Urinary bladder (tissue), 4 donors: ENCODE measurements at places on chromosomes 5 and 9. TPM values are rescaled to one million over a fixed set of nuclear protein-coding genes. Genes with fewer than 3 reads are reported as not detected.
A peak's percentile ranks its signal among the peaks of the same experiment; 100 is the strongest.

DNA sequence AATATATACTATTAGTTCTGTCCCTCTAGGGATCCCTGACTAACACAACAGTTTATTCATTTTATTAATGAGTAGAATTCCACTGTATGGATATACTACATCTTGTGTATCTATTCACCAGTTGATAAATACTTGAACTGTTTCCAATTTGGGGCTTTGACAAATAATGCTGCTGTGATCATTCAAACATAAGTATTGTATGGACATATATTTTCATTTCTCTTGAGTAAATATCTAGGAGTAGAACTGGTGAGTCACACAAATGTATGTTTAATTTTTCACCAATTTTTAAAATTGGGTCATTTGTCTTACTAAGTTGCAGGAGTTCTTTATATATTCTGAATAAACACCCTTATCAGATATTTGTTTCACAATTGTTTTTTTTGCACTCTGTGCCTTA is 149.1 kb downstream of the FBXL17 start:
- no peak for DNase-seq

GRCh38 chr5:150616506-150616905 is 24.0 kb upstream of the SYNPO start:
- no peak for DNase-seq

DNA sequence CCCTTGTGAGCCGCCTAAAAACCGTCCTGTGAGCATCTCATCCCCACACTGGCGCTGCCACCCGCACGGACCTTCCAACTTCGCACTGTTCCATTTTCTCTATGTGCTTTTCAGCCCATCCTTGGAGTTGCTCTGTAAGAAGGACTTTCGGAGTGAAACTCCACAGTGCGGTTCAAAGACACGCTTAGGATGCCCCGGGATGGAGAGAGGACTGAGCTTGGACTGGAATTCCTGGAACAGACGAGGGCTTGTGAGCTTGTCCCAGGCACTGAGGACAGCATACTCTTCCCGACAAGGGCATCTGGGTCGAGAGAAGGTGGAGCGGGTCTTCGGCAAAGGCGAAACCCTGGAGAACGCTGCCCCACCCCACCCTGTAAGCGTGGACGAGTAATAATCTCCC is 187.8 kb downstream of the MEF2C start:
- DNase-seq, result no peak

GRCh38 chr9:89536600-89536999 is 38.7 kb upstream of the SEMA4D start:
- no peak for DNase-seq

DNA sequence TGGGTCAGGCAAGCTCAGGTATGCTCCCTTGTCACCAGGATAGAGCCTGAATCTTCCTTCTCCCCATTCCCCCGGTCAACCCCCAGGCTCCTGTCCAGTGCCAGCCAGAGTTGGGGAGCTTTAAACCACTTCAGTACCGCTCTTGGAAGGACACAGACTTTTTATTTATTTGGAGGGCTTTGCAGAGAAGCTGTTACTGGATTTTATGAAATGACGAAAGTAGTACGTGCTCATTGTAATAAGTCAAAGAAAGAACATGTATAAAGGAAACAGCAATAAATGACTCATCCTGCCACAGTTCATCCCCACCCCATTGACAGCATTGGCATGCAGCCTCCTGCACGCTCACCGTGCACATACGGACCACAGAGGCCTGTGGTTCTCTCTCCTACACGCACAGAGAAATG is 230.3 kb downstream of the AUH start:
- DNase-seq, result peak; percentile 26

- DNase-seq, result no peak
Observed at GRCh38 chr9:130126721-130127433, 45.3 kb upstream of the NCS1 start.

- no peak for DNase-seq
Observed at GRCh38 chr5:33315189-33315588, 125.6 kb upstream of the TARS1 start.

GRCh38 chr9:131739133-131739958 is 530 bp downstream of the RAPGEF1 start:
- DNase-seq, result no peak

DNA sequence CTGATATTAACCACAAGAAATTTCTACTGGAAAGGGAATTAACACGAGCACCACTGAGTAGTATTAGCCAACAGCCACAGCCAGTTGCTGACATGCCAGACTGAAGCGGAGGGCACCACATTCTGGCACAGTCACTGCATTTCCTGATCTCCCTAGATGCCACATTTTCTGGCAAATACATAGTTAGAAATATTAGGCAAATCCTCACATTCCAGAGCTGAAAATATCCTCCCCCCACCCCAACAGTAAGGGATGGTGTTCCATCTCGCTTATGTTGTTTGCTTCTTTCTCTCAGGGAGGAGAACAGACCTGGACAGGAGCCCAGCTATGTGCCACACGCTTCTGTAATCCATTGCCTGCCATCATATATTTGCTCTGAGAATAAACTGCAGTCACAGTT is 32.8 kb upstream of the MCTP1 start:
- no peak for DNase-seq

GRCh38 chr5:10400831-10401230 is 40.8 kb upstream of the ROPN1L start:
- no peak for DNase-seq

DNA sequence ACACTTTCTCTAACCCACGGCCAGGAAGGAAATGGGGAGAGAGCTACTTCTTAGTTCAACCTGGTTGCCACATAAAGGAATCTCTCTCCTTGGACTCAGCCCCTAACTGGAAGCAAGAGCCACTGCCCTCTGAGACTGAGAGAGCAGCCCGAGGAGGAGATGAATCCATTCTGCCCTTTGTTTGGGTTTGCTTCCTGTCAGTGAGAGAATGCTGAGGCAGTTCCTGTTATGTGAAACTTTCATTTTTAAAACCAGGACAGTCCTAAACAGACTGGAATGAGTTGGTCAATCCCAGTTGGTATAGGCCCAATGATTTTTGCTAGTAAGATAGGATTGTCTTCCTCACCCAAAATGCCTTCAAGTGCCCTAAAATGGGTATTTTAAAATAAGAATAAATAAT is 205.1 kb downstream of the NTRK2 start:
- DNase-seq, result no peak

- no peak for DNase-seq
Observed at GRCh38 chr5:139677736-139678613, 29.8 kb downstream of the CXXC5 start.

DNA sequence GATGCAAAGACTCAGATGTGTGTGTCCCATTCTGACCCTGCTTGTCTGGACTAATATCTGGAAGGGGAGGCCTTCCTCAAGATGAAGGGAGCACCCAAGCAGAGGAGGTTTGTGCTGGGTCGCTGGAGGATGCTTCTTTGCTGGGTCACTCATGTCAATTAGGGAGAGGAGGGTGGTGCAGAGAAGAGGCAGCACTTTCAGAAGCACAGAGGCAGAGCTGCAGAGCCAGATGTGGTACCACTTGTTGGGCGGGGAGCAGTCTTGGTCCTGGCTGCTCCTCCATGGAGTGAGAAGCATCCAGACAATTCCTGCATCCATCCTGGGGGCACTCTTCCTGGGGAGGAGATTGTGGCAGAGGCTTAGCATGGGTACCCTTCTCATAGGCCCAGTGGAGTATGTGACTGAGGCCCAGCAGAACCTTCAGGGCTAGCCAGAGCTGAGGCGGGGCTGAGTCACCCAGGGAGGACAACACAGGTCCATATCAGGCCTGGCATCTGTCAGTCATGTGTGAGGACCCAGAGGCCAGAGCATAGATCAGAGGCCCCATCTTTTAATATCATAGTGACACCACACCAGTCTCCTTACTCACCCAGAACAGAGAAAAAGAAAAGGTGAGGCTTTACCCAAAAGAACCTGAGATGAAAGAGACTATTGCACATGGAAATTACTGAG is 59.8 kb downstream of the TNFSF15 start:
- no peak for DNase-seq

DNA sequence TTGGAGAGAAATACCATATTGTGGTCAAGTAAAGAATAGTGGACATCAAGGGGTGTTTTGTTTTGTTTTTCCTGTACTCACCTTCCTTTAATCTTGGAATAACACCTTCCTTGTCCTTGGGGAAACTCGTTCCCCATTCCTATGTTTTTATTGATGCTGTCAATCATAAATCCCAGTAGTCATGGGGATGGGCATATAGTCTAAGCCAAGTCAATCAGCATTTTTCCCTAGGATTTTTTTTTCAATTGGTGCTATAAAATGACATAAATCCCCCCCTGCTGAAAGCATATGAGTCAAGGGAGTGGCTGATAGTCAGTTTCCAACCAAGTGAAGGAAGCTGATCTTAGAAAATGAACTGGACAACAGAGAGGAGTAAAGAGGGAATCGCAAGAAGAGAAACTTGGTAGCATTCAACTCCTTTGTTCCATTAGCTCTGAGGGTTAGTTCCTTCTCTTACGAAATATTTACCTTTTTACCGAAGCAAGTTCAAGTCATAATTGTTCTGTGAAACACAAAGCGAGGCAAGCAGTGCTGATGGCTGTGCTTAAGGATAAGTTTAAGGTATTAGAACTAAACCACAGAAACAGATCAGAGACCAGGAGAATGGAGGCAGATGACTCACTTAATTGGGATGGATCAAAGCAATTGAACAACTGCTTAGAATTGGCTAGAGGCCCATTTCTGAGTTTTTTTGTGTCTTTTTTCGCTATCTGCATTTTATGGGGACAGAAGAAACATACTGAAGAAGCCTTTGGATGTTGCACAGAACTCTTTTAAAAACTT is 218.6 kb downstream of the SEMA6A start:
- no peak for DNase-seq

SH3TC2 gene
- 0.99 TPM for polyA plus RNA-seq

EEIG1 gene
- polyA plus RNA-seq, result 67.1 TPM

GRXCR2 gene
- polyA plus RNA-seq, result not detected

PDE6A gene
- 0.01 TPM for polyA plus RNA-seq

LHX2 gene
- not detected for polyA plus RNA-seq

FOXD4L3 gene
- not detected for polyA plus RNA-seq

TERT gene
- polyA plus RNA-seq, result not detected

WDR38 gene
- not detected for polyA plus RNA-seq

GGTA1 gene
- 5.1 TPM for polyA plus RNA-seq

HTR1A gene
- polyA plus RNA-seq, result not detected

HTR4 gene
- polyA plus RNA-seq, result 0.06 TPM

IFNA13 gene
- not detected for polyA plus RNA-seq
